GM23248 (cell line): ENCODE measurements at places on chromosomes 2 and 18. TPM values are rescaled to one million over a fixed set of nuclear protein-coding genes. Genes with fewer than 3 reads are reported as not detected.

ANKRD29 gene
- total RNA-seq = 8.9 and 9.2 TPM in 2 replicates

RASGRP3 gene
- total RNA-seq = 0.22 TPM in 1 of 2 replicates, not detected in the other

PJVK gene
- 0.97 and 1.9 TPM in 2 replicates for total RNA-seq

ABCB11 gene
- total RNA-seq = not detected in 2 replicates

KIF5C gene
- total RNA-seq = 0.11 and 0.13 TPM in 2 replicates

RIOK3 gene
- 71.7 and 89.3 TPM in 2 replicates for total RNA-seq

UGT1A6 gene
- total RNA-seq = not detected in 2 replicates

DNA sequence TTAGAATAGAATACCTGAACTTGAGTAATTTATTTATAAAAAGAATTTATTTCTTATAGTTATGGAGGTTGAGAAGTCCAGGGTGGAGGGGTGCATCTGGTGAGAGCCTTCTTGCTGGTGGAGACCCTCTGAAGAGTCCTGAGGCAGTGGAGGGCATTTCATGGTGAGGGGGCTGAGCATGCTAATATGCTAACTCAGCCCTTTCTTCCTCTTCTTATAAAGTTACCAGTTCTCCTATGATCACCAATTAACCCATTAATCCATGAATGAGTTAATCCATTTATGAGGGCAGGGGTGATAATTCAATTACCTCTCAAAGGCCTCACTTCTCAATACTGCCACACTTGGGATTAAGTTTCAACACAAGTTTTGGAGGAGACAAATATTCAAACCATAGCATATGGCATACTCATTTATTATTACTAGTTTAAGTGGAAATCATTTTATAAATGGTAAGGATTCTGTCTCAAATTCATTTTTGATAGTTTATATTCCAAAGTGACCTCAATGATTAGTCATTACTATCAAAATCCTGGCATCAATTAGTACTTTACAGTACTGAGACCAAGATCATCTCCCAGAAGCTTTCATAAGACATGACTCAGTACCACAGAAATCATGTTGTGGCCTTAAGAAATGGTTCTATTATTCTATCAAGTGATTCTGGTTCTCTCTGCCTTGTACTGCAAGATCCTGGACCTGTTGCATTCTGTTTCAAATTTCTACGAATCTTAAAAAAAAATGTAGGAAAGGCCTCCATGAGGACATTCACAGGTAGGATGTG is 5.5 kb downstream of the ZNF396 start:
- H3K4me3 ChIP-seq = no peak overlapping the region
- no peaks in the 10 kb centered on the region for H3K27me3 ChIP-seq
- H3K4me1 ChIP-seq = peaks cover 17% of the 10 kb centered on the region
- H3K36me3 ChIP-seq = no peaks in the 10 kb centered on the region
- peak overlapping the region; percentile 22; the same call in 1 of the 2 replicates for H3K27ac ChIP-seq
- peak; percentile 88 for DNase-seq

- H3K36me3 ChIP-seq = no peaks in the 10 kb centered on the region
- no peak overlapping the region for H3K27ac ChIP-seq
- H3K27me3 ChIP-seq = 0 out of 2 replicates have a peak, but pooled peaks cover 5% of the 10 kb centered on the region
- no peaks in the 10 kb centered on the region for H3K4me1 ChIP-seq
Observed at GRCh38 chr18:49570836-49571235, 9.0 kb downstream of the LIPG start.

DNA sequence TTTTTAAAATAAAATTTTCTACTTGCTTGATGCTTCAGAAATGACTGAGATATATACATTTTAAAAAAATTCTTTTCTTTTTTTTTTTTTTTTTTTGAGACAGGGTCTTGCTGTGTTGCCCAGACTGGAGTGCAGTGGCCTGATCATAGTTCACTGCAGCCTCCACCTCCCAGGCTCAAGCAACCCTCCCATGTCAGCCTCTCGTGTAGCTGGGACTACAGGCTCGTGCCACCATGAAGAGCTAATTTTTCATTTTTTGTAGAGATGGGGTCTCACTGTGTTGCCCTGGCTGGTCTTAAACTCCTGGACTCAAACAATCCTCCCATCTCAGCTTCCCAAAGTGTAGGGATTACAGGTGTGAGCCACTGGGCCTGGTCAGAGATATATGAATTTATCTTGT is 12.9 kb downstream of the CYS1 start:
- H3K36me3 ChIP-seq = no peaks in the 10 kb centered on the region
- no peak overlapping the region for H3K27ac ChIP-seq
- no peaks in the 10 kb centered on the region for H3K4me1 ChIP-seq
- H3K4me3 ChIP-seq = no peak overlapping the region

DNA sequence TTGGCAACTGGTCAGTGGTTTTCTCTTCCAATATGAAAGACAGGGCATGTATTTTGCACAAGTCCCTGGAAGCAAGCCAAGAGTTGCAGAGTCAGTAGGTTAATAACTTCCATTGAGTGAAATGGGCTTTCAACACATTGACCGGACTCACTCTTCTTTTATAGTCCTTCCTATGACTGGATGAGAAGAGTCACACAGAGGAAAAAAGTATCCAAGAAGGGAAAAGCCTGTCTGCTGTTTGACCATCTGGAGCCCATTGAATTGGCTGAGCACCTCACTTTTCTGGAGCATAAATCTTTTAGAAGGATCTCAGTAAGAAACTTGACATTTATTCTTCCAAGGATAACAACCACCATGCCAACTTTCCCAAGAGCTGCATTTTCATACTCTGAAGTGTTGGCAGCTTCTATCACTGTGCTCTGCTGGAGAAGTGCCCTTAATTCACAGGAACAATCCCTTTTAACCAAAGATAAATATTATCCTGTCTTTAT is 45.4 kb downstream of the RASGRP3 start:
- H3K27ac ChIP-seq = peak overlapping the region; percentile 56
- H3K27me3 ChIP-seq = no peaks in the 10 kb centered on the region
- no peaks in the 10 kb centered on the region for H3K36me3 ChIP-seq
- peak; percentile 73 for DNase-seq
- H3K4me3 ChIP-seq = no peak overlapping the region

DNA sequence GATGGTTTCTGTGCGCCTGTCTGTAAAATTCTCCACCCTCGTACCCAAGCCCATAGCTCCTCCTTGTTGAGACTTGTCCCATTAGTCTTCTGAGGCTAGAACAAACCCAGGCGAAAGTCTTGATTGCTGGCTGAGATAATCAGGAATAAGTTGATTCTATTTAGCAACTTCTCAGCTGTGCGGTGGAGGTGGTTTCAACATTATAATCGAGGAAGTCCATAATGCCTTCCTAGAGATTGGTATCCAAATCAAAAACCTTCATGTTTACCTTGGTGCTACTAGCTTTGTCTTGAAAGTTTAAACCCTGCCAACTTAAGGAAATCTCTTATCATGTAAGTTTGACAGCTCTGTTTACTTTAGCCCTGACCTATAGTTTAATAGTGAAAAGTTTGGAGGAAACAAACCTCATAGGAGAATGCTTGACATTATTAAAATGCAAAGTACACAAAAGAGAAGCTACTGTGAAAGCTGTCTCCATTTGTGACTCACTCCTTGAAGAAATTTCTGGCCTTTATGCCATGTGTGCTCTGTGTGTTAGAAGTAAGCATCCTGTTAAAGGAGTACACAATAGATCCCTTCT is 36.6 kb upstream of the DSC1 start:
- no peak overlapping the region for H3K27ac ChIP-seq
- H3K4me1 ChIP-seq = no peaks in the 10 kb centered on the region
- DNase-seq = no peak

- peaks cover 35% of the 10 kb centered on the region for H3K4me1 ChIP-seq
- no peak overlapping the region for H3K27ac ChIP-seq
- H3K27me3 ChIP-seq = no peaks in the 10 kb centered on the region
- no peaks in the 10 kb centered on the region for H3K36me3 ChIP-seq
Observed at GRCh38 chr2:45131587-45131986, 122.3 kb upstream of the SIX2 start.

GRCh38 chr2:28681606-28682005 is 70.0 kb upstream of the PPP1CB start:
- no peaks in the 10 kb centered on the region for H3K27me3 ChIP-seq
- no peaks in the 10 kb centered on the region for H3K36me3 ChIP-seq
- no peak for DNase-seq
- peaks cover 5% of the 10 kb centered on the region; the same call in 1 of the 2 replicates for H3K4me1 ChIP-seq
- H3K27ac ChIP-seq = no peak overlapping the region
- no peak overlapping the region for H3K4me3 ChIP-seq
